ELR (cell line): ENCODE measurements at places on chromosomes 1 and 21.

DNA sequence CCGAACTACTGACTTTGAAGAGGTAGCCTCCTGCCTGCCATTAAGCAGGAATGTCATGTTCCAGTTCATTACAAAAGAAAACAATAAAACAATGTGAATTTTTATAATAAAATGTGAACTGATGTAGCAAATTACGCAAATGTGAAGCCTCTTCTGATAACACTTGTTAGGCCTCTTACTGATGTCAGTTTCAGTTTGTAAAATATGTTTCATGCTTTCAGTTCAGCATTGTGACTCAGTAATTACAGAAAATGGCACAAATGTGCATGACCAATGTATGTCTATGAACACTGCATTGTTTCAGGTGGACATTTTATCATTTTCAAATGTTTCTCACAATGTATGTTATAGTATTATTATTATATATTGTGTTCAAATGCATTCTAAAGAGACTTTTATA is 159.8 kb upstream of the SGIP1 start:
- peak; percentile 29 for DNase-seq

- DNase-seq, result peak; percentile 20
Measured at GRCh38 chr1:186849826-186850225, 21.1 kb downstream of the PLA2G4A start.

DNA sequence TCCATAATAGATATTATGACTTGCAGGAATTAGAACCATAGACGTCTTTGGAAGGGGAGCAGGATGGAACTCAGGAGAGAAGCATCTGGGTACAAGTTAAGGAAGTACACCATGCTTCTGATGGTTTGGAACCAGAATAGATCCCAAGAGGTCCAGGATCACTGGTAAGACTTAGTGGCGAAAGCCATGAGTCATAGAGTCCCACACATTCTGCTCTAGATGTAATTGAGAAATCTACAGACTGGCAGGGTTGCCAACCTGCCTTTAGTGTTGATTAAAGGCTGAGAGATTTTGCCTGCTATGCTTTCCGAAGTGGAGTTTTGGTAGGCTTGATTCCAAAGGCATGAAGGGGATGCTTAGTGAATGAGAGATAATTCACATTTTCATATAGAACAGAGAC is 57.1 kb upstream of the C1orf87 start:
- DNase-seq, result peak; percentile 38

DNA sequence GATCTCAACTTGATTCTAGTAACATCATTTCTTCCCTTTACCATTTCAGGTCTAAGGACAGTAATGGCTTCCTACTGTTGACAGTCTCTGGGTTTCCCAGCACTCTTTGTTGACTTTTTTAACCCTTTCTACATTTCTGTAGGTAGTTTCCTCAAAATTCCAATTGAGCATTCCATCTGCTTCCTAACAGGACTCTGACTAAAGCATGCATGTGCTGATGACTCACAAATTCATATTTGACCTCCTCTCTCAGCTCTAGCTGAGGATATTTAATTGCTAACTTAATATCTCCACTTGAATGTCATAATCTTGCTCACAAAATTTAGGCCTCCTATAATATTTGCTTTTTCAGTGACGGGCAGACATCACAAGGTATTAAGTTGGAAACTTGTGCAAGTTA is 93.3 kb upstream of the ZNHIT6 start:
- DNase-seq, result peak; percentile 68

DNA sequence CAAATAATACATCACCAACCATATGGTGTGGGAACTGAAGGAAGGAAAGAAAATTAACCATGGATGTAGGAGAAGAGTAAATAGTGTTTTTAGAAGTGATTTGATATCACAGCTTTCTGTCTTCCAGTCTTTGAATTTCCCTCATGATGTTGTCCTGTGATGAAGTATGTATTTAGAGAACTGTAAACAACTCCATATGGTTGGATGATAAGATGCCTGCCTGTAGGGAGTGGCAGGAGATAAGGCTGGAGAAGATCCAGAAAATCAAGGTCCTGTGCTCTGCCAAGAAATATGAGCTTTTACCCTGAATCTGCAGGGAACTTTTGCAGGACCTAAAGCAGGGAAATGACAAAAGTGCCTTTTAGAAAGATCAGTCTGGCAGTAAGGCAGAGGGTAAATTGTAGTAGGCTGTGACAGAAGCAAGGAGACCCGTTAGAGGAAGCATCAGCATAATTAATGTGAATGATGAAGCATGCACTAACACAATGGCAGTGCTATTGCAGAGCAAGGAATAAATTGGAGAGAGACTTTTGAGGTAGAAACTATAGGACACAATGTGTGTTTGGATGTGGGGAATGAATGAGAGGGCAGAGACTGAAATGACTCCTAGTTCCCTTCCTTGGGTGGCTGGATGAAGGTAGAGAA is 21.9 kb downstream of the CEPT1 start:
- DNase-seq, result no peak

GRCh38 chr1:78617615-78618026 is 2.6 kb upstream of the IFI44L start:
- peak; percentile 92 for DNase-seq
